ENCODE measurements at places on chromosomes 1 and 21.

GRCh38 chr21:37074197-37074510, 1.1 kb downstream of the TTC3 start:
- no peak for DNase-seq

DNA sequence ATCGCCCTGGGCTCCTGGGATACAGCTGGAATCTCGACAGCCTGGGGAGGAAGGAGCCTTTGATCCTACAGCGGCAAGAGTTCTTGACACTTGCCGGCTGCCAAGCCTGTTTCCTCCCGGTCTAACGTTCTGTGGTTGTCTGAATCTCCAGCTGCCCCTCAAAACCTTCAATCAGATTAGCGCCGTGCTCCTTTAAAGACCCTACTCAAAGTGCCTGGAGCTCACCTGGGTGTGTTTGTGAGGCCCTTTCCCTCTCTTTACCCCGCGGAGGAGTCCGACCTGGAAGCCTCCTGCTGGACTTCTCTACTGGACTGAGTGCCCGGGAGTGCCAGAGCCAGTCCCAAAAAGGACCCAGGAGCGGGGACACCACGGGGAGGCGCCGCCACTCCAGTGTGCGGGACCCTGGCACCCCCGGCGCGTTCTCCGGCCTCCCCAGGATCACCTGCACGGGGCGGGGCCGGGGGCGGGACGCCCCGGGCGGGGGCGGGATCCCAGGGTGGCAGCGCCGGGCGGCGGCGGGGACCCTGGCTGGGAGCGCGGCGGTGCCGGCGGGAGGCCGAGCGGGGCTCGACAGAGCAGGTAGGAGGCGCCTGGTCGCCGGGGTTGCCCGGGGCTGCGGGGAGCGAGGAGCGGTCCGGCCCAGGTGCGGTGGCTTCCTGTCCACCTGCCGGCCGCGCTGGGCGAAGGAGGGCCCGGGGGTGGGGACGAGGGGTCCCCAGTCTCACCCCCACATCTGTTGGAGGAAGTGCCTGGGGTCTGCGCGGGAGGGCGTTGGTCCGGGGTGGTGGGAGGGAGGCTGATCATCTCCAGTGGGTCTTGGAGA, at the start of gene NCMAP:
TSS of gene NCMAP (plus strand) at position 497 of the 823 bp plus-strand sequence. CDS start 39,344 bp downstream, outside the sequence.
- DNase-seq: no peak

GRCh38 chr1:119613769-119614720, 34.0 kb downstream of the ZNF697 start:
- DNase-seq: no peak

GRCh38 chr21:17003763-17004373, 509.0 kb upstream of the CXADR start:
- DNase-seq: no peak
